ENCODE measurements at places on chromosomes 7 and 10.

DNA sequence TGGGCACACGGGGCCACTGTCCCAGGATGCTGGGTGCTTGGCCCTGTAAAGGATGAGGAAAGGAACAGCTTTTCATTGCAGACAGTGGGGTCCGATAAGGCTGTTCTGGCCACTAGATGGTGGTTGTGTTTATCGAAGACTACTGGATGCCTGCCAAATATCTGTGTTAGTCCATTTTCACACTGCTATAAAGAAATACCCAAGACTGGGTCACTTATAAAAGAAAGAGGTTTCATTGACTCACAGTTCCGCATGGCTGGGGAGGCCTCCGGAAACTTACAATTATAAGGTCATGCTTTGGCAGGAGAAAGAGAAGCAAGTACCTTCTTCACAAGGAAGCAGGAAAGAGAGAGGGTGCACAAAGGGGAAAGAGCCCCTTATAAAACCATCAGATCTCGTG, 32.2 kb upstream of the GARS1 start:
- peak; percentile 35 for DNase-seq

GRCh38 chr10:86266446-86267242, 100.0 kb downstream of the GRID1 start:
- DNase-seq: no peak

DNA sequence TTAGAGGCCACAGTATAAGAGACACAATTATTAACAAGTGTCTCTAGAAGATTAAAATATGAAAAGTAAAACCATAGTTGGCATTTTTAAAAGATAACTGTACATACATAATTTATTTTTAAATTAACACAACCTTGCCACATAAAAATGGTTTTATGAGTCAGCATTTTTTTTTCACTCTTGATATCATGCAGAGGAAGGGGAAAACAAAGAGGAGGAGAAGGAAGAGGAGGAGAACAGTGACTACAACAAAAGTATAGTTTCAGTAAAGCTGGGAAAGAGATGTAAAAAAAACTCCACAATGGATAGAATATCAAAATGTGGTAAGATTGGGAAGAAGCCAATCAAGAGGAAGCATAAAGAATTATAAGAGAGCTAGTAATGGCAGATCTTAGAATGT, 34.0 kb downstream of the CH25H start:
- peak; percentile 31 for DNase-seq

GRCh38 chr10:127451628-127452027, 97.5 kb upstream of the NPS start:
- DNase-seq: no peak

- DNase-seq: no peak
Measured at GRCh38 chr10:80540981-80541750, 3.5 kb downstream of the SH2D4B start.

DNA sequence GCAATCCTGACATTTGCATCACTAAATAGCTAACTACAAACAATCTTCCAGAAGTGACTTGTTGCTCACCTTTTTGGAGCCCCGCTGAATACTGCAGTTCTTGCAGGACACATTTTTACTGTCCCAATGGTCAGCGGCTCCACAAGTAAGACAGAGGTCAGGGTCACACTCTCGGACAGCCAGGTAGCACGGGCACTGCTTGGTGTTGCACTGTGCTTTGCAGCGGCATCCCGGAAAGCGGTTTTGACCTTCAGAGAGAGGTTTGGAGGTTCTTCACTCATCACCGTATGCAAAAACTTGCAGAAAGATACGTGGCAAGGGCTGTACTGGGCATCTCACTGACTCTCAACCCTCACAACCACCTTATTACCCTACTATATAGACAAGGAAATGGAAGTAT, 70.2 kb downstream of the EZH2 start:
- DNase-seq: no peak

DNA sequence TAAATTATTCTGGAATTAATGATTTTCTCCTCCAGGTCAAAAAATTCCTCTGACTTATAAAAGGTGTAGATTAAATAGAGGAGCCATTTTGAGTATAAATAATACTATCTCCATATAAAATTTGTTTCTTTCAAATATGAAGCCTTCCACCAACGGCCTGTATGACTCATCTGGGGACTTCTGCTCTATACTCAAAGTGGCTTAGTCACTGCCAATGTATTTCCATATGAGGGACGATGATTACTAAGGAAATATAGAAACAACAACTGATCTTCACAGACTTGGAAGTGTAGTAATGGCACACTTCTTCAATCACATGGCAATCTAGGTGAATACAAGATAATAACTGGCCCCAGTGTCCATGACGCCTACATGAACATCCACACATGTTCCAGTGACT, 335.6 kb upstream of the HGF start:
- peak; percentile 85 for DNase-seq

DNA sequence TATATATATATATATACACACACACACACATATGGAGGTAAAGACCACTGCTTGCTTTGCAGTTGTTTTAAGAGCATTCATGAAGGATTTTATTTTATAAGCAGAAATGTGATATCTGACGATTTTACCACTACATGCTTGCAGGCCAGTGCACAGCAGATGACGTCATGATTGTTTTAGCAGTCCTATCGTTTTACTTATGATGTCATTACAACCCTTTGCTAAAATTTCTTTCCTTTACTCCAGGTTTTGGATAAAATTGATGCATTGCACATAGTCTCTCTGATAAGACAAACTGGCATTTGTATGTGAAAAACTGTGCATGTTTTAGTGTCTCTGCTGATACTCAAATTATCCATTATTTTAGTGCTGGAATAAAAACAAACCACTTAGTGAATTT, 9.2 kb downstream of the EGFR start:
- peak; percentile 23 for DNase-seq

DNA sequence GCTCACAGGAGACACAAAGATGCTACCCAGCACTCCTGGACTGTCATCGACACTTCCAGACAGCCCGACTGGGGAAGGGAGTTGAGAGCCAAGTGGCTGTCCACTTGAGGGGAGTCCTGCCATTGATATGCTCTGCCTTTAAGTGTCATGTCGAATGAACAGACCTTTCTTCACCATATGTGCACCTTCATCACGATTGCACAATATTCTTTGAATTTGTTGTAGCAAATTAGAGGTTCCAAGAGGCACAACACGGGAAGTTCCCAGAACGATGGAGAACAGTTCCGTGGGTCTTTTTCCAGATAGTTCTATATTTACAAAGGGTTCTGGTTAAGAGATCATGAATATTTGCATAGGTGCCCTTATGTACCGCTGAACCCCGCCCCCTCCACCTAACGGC, 16.0 kb downstream of the SLC18A2 start:
- DNase-seq: no peak

DNA sequence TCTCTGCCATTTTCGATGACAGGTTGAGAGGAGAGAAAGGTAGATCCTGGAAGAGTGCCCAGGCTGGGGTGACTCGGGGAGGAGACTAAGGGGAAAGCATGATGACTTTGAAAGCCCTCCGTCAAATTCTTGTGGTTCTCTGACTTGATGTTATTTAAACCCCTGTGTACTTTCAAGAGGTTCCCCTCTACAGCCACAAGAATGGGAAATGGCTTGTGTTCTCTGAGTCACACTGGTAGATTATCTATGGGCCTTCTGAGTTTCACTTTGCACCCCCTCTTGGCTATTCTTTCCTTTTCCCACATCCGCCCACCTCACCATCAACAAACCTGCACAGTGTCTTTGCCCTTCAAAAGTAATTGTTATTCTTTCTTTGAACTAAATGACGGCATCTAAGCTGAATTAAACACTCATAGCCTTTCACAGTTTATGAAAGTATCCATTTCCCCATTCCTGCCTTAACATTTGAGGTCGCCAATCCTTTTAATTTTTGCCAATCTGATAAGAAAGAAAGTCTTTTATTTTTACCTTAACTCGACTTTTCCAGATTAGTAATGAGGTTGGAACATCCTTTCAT, 24.1 kb downstream of the PRF1 start:
- peak; percentile 76 for DNase-seq
